ENCODE measurements at places on chromosomes 6 and 20.

DNA sequence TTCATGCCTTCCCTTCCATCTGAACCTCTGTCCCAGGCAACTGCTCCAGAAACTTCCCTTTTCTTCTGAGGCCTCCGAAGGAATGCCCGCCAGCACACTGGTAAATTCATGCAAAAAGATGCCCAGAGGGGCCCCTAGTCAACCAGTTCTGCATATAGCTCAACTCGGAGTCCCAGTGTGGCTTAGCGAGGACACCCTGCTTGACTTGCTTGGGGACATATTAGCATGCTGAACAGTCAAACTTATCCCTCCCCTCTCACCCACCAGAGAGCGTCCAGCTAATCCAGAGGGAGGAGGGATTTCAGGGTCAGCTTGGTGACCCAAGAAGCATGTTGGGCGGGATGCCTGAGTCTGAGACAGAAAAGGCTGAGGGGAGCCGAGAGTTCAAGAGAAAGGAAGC, 23.0 kb upstream of the MDFI start:
- no peak for DNase-seq

GRCh38 chr6:35640017-35640664, 48.6 kb downstream of the FKBP5 start:
- DNase-seq: no peak

GRCh38 chr6:168715643-168716481, 274.9 kb downstream of the SMOC2 start:
- no peak for DNase-seq

DNA sequence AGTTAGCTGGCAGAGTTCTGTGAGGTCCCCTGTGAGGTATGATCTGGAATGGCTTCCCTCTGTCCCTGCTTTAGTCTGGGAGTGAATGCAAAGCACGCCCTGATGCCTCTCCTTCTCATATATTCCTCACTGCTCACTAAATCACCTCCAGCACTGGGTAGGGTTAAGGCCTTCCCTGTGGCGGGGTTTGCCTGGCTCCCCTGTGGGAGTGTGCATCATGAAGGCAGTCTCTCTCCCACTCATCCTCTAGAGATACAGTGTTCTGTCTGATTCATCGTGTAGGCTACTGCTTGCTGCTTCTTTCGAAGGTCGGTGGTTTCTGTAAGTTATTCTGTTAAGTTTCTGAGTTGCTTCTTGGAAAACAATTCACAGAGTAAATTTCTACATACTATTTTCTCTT, 420.0 kb upstream of the EYS start:
- no peak for DNase-seq

GRCh38 chr6:17138033-17138432, 36.2 kb downstream of the STMND1 start:
- DNase-seq: no peak

- no peak for DNase-seq
Observed at GRCh38 chr6:56146086-56146485, 101.3 kb downstream of the COL21A1 start.

DNA sequence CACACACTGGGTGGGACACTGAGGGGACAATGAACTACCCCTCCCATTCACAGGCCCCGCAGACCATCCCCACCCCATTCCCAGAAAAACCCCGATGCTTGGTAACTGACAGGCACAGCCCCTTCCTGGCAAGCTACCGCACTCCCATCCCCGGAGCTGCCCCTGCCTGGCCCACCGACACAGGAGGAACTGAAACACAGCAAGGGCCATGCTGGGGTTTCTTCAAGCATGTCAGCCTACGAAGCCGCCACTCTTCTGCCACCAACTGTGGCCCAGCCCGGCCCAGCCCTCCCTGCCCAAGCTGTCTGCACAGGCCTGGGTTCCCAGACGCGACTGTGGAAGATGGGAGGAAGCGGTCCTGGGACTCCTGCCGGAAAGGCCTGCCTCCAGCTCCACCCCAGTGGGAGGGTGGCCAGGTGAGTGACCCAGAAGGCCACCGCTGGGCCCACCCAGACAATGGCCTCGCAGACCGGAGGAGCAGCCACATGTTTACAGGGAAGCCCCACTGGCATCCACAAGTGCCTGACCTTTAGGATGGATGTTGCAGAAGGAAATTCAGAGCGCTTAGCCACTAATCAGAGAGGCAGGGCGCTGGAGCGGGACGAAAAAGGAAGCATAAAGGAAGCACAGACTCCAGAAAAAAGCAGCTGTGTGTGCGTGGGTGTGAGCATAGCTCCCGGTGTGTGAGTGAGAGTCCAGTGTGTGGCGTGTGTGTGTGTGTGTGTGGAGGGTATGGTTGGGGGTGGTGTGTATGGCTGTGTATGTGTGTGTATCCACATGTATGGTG, 91.6 kb downstream of the PRND start:
- no peak for DNase-seq

- DNase-seq: no peak
Observed at GRCh38 chr6:46255528-46255927, 84.7 kb upstream of the ENPP5 start.

- no peak for DNase-seq
Observed at GRCh38 chr6:163432300-163432699, 17.8 kb downstream of the QKI start.

GRCh38 chr20:33490934-33491656, 1.2 kb downstream of the CBFA2T2 start:
- no peak for DNase-seq

DNA sequence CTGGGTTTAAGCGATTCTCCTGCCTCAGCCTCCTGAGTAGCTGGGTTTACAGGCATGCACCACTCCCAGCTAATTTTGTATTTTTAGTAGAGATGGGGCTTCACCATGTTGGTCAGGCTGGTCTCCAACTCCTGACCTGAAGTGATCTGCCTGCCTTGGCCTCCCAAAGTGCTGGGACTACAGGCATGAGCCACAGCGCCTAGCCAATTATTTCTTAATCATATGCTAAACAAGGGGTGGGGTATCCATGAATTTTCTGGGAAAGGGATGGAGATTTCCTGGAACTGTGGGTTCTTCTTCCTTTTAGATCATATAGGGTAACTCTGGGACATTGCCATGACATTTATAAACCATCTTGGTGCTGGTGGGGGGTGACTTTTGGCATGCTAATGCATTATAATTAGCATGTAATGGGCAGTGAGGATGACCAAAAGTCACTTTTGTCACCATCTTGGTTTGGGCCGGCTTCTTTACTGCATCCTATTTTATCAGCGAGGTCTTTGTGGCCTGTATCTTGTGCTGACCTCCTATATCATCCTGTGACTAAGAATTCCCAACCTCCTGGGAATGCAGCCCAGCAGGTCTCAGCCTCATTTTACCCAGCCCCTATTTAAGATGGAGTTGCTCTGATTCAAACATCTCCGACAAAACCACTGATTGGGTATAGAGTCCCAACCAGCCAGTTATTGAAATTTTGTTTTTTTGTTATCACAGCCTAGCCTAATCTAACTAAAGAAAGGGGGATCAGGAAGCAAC, 29.9 kb upstream of the DDR1 start:
- DNase-seq: no peak

DNA sequence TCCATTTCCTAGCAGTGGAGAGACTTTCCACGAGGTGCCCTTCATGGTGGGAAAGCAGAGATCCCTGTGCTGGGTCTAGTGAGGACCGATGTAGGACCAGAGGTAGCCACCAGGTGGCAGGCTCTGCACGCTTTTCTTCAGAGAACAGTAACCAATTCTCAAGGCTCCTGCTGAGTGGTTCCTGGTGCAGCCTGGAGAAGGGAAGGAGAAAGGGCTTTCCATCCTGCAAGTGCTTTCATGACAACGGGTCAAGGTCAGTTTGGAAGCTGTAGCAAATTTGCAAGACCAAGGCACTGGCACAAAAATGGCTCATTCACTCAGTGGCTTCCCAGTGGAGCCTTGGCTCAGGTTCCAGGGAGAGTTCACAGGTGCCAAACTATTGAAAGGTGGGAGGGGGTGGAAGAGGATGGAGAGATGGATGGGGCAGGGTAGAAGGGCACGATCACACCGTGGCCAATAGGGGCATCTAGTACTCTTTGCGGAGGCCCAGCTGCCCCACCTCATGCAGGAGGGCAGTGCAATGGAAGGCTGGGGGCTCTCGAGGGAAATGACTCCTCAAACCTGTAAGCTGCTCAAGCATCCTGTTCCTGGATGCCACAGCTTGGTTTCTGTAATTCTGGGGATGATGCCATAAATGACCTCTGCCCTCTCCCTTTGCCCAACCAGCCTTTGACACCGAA, 25.5 kb upstream of the KCNK16 start:
- DNase-seq: peak; percentile 66

- peak; percentile 68 for DNase-seq
Observed at GRCh38 chr6:157461000-157461915, 80.3 kb downstream of the ZDHHC14 start.

GRCh38 chr6:134177753-134178160, 125.3 kb upstream of the SLC2A12 start:
- no peak for DNase-seq

DNA sequence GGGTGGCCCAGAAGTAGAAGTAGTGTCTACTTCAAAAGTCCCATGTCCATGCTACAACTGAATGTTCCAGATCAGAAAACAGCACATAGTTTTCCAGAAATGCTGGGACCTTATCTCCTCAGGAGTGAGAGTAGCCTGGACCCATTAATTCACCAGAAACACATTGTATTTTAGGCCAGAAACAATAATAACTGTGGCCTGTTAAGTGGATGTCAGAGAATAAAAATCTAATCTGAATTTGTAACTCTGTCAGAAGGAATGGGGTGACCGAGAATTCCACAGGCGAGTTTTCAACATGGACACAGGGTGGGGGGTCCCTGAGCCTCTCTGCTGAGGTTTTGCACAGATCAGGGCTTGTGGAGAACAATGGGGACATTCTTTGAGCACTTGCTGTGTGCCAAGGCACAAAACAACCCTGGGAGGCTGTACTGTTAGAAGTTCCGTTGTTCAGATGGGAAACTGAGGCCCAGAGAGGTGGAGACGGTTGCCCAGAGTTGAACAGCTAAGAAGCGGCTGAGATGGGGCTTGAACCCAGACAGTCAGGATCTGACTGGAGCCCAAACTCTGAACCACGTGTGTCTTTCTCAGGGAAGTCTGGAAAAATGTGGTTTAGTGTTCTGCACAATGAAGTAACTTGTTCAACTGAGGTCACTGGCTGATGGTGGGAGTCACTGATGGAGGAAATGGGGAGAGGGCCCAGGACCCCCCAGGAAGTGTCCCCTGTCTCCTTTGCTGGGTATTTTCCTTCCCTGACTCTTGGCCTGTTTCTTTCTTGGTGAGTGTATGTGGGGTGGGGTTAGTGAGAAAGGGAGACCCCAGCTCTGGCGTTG, 44.2 kb downstream of the SNAI1 start:
- DNase-seq: no peak

DNA sequence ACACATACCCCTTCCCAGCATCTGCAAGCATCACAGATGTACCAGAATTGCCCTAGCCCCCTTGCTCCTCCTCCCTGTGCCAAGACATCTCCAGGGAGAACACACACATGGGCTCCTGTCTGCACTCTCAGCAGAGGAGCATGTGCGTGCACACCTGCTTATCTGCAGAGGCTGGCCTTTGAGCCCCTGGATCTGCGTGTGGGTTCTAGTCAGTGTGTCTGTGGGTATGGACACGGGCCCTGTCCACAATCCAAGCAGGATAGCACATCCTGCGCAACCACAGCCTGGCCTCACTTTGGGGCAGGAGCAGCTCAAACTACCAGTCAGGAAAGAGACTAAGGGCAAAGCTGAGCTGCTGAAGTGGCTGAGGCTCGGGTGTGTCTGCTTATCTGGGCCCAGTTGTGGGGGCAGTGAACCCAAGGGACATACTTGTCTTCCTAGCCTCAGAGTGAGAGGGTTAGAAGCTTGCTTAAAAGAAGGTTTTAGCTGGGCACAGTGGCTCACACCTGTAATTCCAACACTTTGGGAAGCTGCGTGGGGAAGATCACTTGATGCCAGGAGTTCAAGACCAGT, 41.0 kb downstream of the HM13 start:
- no peak for DNase-seq

DNA sequence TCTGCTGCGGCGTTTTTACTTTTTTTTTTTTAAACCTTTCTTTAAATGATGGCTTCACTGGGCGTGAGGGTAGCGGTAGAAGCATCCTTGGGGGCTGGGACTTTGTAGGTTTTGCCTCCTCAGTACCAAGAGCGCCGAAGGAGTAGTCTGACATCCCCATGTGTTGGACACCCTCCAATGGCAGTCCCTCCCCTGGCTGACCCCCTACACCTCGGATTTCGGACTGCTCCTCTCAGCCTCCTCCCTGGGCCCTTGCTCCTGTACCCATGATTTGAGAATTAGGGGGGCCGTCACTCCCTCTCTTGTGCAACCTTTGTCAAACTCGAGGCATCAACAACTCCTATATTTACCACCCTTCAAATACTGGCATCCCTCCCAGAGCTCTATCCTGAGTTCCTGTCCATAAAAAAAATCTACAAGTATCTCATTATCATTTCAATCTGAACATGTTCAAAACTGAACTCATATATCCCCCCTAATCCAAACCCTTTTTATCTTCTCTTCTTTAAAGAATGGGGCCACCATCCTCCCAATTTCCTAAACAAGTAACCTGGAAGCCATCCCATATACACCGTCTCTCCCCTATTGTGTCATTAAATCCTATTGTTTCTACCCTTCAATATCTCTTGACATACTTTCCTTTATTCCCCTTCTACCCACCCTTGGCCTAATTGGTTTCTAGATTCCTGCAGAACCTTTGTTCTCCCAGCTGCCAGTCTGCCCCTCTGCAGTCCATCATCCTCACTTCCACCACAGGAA, 1.2 kb upstream of the ARFGEF3 start:
- no peak for DNase-seq

- DNase-seq: no peak
Observed at GRCh38 chr6:168536665-168537539, 95.9 kb downstream of the SMOC2 start.

DNA sequence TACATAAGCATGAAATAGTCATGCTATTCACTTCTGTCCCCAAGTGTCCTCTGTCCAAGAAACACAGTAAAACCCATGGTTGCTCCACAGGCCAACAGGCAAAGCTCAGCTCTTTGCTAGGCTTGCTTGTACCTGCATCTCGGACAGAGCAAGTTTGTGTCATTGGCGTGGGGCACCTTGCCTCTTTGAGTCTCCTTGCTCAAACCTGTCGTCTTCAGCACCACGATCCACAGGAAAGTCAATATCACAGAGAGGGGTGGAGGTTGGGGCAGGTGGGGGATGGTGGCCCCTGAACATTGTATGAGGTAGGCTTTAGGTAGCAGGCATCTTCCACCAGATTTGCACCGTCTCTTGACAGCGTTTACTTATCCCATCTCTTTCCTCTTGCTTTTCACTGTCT, 4.1 kb upstream of the TMEM14B start:
- DNase-seq: no peak

DNA sequence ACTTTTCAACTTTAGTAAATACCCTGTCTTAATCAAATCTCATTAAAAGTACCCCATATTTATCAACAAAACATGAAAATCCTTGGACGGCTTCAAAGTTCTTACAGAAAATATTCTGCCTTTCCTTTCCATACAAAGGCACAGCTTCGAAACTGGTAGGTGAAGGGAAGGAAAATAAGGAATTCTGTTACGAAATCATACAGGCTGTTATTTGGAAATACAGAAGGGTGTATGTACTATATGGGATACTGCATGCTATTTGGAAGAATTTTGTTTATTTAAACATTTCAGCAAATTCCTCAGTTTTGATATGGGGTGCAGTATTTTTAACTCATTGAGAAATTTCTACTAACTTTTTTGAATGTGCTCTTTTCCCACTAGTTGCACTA, 138.4 kb upstream of the BTN3A2 start:
- no peak for DNase-seq

- no peak for DNase-seq
Observed at GRCh38 chr6:141024526-141024925, 1108.2 kb upstream of the GJE1 start.

- peak; percentile 63 for DNase-seq
Observed at GRCh38 chr6:1381481-1382330, 7.7 kb upstream of the FOXF2 start.

- no peak for DNase-seq
Observed at GRCh38 chr20:48194583-48194982, 409.3 kb upstream of the SULF2 start.

All from stimulated activated CD4-positive, alpha-beta T cell treated with anti-CD3 and anti-CD28 coated beads, Interleukin-4, amount 100 ng/mL, for 48 hours (primary cell).